ENCODE measurements at places on chromosomes 1 and 21.

DNA sequence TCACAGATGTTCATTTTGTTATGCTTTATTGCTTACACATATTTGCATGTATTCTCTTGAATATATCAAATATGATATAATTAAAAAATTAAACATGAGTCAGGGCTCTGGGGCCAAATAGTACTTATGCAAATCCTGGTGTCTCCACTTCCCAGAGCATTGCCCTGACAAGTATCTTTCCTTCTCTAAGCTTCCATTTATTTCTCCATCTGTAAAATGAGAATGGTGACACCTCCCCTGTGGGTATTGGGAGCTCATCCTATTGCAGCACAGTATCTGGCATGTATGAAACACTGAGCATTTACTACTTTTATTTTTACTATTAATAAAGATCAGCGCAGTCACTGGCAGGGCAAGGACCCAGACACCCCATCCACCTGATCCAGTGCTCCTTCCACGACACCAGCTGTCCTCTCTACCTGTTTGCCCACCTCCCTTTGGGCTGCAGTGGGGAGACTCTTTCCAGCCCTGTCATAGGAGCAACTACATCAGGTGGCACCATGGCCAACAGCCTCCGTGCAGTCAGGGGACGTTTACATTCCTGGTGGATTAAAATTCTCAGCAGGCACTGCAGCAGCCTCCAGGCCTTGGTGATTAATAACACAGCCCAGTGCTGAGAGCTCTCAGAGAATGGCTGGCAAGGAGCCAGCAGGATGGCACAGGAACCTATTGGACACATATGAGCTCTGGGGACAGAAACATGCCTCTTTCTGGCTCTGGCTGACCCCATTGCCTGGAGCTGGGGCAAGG lies 113.0 kb downstream of the DMRTB1 start:
- DNase-seq, result no peak

- DNase-seq, result no peak
Observed at GRCh38 chr1:55039342-55040082, at the start of gene PCSK9. Gene PCSK9, plus strand, starts transcription at chr1:55039548. Its CDS starts 290 bp downstream, at chr1:55039838.

DNA sequence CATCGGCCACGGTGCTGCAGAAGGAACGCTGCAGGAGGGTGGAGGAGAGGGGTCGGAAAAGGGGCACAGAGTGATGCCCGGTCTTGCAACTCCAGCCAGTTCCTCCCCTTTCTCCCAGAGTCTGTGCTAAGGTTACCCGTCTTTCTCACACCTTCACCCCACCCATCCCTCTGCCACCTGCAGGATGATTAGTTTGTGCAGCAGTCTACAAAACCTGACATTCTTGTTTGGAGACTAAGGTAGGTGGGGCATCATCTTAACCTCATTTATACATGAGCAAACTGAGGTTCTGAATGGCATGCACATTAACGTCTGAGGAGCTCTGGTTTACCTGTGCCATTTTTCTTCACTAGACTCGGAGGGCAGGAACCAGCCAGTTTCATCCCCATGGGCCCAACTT lies 232.3 kb downstream of the GRIK3 start:
- DNase-seq, result no peak

GRCh38 chr1:232813097-232813496 lies 7.9 kb downstream of the MAP10 start:
- DNase-seq, result no peak

DNA sequence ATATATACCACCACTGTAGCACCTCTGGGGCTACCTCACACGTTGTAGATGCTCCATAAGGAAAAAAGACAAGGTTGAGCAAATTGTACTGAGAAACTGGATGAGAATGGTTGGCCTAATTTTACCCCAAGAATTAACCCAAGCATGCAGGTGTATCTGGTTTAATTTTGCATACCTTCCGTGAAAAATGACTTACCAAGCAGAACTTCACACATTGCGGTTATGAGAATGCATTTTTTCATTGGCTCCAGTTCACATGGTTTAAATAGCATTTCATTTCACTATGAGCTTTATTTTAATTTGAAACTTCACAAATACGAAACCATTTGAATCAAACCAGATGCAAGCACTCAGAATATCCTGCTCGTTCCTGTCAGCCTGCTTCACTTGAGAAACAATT lies 512.2 kb downstream of the LTN1 start:
- DNase-seq, result no peak

Data from hematopoietic multipotent progenitor cell treated with erythropoietin and hydrocortisone succinate and interleukin-3 and kit ligand, for 17 days (in vitro differentiated cells).